ENCODE measurements at places on chromosomes 7 and 10. TPM values are rescaled to one million over a fixed set of nuclear protein-coding genes. Genes with fewer than 3 reads are reported as not detected.
A peak's percentile ranks its signal among the peaks of the same experiment; 100 is the strongest.

DNA sequence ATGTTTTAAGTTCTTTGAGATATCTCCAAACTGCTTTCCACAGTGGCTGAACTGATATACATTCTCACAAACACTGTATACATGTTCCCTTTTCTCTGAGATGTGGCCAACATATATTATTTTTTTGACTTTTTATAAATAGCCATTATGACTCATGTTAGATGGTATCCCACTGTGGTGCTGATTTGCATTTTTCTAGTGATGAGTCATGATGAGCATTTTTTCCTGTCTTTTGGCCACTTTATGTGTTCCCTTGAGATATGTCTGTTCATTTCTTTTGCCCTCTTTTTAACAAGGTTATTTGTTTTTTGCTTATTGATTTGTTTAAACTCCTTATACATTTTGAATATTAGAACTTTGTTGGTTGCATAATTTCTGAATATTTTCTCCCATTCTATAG, 1055.1 kb downstream of the NXPH1 start:
- DNase-seq: peak; percentile 65

- DNase-seq: no peak
These were observed 128.1 kb upstream of the C1QL3 start for GRCh38 chr10:16649757-16650156.

DNA sequence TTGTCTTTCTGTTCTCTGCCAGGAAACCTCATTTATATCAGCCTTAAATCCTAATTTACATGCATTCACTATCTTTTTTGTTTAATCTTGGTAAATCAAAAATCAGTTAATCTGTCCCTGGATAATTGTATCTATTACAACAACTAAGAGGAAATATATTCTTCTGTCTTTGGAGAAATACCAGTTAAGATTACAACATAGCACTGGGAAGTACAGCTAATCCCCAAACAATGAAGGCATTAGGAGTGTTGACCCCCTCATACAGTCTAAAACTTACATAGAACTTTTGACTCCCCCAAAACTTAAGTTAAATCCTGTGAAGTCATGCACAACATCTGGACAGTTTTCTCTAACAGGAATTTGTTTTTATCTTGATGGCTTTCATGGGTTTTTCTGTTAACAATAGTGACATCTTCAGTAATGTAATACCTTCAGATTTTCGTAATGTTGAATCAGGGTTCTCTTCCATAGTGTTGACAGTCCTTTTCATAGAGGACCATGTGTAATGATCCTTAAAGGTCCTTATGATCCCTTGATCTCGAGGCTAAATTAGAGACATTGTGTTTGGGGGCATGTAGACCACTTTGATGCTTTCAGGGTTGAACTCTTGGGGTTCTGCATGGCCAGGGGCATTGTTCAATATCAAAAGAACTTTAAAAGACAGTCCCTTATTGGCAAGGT, 24.1 kb upstream of the ABCC2 start:
- no peak for DNase-seq

Gene NRAP
- not detected for total RNA-seq

Data from renal cortical epithelial cell (primary cell).